Amniotic stem cell (primary cell): ENCODE measurements at places on chromosomes 4 and X.

- no peak for DNase-seq
Measured at GRCh38 chr4:28942631-28943030, 1777.5 kb upstream of the PCDH7 start.

DNA sequence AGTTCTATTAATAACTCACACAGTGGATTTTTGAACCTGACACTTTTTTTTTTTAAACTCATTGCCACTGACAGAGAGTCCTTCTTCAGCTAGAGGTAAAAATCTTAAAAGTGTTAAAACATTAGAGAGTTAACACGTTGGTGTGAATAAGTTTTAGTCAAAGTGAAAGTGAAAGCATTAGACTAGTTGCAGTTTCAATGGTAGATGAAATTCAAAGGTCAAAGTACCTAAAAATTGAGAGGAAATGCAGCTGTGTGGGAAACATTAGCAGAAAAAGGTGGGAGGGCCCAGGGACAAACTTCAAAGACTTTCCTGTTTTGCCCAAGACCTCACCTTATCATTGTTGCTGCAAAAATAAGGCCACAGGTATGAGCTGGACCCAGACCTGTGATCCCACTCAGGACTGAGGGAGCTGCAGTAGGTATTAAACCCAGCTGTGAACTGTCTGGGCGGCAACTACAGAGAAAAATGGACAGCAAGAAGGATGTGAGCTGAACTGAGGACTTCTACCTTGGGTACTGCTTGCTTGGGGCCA lies 17.6 kb upstream of the GABRA4 start:
- no peak for DNase-seq

DNA sequence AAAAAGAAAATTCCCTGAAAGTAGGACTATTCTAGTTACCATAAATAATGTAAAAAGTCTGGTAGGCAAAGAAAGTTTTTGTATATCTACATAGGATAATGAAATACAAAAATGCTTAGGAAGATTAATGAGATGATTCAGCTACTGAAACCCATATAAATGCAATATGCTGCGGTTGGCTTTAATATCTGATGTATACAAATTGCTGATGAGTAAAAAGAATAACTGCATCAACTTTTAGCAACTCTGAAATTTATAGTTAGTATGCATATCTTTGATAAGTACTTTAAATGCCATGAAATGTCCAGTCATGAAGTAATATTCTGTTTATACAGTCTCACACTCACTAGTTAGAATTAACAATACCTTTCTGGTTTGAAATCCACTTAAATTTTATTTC lies 404.8 kb downstream of the TLL1 start:
- DNase-seq, result no peak

DNA sequence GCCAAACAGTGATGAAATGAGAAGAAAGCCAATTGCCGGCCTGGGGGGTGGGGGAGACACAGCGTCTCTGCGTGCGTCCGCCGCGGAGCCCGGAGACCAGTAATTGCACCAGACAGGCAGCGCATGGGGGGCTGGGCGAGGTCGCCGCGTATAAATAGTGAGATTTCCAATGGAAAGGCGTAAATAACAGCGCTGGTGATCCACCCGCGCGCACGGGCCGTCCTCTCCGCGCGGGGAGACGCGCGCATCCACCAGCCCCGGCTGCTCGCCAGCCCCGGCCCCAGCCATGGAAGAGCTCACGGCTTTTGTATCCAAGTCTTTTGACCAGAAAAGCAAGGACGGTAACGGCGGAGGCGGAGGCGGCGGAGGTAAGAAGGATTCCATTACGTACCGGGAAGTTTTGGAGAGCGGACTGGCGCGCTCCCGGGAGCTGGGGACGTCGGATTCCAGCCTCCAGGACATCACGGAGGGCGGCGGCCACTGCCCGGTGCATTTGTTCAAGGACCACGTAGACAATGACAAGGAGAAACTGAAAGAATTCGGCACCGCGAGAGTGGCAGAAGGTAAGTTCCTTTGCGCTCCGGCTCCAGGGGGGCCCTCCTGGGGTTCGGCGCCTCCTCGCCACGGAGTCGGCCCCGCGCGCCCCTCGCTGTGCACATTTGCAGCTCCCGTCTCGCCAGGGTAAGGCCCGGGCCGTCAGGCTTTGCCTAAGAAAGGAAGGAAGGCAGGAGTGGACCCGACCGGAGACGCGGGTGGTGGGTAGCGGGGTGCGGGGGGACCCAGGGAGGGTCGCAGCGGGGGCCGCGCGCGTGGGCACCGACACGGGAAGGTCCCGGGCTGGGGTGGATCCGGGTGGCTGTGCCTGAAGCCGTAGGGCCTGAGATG lies at the start of gene SHOX:
Gene SHOX, plus strand, starts transcription at position 180 of the 885 bp plus-strand sequence. Its CDS starts 107 bp downstream, at position 287.
- DNase-seq, result no peak

DNA sequence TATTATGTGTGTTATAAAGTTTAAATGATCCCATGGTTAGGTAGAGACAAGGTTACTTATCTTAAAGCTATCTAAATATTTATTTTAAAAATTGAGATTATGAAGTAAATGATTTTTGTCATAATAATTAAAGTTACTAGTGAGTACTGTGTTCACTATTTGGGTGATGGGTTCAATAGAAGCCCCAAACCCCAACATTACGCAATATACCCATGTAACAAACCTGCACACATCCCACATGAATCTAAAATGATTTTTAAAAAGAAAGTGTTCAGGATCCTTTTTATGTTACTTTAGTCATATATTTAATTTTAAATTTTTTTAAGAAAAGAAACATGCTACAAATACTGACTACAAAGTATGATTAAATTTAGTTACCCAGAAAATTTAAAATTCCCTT lies 193.9 kb downstream of the TLL1 start:
- DNase-seq, result no peak

- no peak for DNase-seq
Measured at GRCh38 chrX:11407331-11408108, 114.3 kb downstream of the AMELX start.
